ENCODE measurements at places on chromosomes 4 and X. TPM values are rescaled to one million over a fixed set of nuclear protein-coding genes. Genes with fewer than 3 reads are reported as not detected.

SCLT1 gene
- 19.4 TPM for total RNA-seq

- ATAC-seq: no peak
Measured at GRCh38 chr4:112650332-112650731, 13.4 kb downstream of the LARP7 start.

DNA sequence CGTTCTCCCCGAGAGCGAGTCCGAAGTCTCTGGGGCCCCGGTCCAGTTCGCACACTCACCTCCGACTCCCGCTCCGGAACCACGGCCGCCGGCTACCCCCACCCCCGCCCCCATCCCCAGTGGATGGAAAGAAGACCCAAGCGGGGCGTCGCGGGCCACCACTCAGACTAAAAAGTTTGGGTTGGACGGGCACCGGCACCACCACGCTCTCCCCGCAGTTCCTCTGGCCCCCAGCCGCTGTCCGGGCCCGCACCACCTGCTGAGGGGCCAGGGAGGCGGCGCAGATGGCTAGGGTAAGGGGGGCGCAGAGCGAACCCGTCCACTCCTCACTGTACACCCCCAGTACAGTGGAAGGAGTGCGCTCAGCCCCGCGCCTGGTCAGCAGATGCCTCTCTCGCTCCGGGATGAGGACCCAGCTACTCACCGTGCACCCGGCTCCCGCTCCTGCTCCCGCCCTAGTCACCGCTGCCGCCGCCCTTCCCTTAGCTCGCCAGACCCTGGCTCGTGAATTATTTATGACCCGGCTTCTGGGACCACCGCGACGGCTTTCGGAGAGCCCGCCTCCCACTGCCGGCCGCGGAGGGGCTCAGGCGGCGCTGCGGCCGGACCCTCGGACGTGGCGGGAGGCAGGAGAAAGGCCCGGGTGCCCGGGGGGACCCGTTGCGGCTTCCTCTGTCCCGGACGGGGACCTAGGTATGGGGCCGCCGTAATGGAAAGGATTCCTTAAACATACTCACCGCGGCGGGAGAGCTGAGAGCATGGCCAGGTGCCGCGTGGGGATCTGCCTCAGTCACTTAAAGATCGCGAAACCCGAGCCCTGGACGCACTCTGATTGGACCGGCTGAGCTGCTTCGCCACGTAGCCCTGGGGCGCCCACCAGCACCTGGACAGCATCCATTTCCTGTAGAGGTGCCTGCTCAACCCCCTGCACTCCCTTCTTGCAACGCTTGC is at the start of gene PROM1:
Gene PROM1 (minus strand): TSS at position 783 of the 951 bp plus-strand sequence. CDS start 8,117 bp downstream, outside the sequence.
- no peak for ATAC-seq

- no peak for ATAC-seq
Measured at GRCh38 chrX:71955530-71956120, 45.0 kb downstream of the NHSL2 start.

- no peak for ATAC-seq
Measured at GRCh38 chr4:2507855-2508254, 28.6 kb upstream of the FAM193A start.

- ATAC-seq: no peak
Measured at GRCh38 chr4:154511548-154511947, 19.9 kb upstream of the DCHS2 start.

GRCh38 chr4:169611157-169611556 is 1.2 kb downstream of the NEK1 start:
- ATAC-seq: no peak

DNA sequence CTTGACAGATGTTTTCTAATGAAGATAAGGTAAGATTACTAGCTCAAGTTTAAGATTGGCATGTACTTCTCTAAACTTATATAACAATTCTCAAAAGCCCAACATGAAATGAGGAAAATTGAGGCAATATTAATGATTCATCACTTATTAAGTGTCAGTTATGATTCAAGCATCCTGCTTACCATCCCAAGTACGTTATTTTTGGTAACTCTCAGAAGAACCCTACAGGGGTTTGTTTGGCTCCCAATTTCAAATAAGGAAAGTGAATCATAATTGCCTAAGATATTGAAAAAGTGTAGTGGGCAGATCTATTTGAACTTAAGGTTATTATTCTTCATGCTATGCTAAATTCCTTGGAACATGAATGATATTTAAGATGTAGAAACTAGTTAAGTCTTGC is 387.9 kb upstream of the TENM3 start:
- ATAC-seq: no peak

DNA sequence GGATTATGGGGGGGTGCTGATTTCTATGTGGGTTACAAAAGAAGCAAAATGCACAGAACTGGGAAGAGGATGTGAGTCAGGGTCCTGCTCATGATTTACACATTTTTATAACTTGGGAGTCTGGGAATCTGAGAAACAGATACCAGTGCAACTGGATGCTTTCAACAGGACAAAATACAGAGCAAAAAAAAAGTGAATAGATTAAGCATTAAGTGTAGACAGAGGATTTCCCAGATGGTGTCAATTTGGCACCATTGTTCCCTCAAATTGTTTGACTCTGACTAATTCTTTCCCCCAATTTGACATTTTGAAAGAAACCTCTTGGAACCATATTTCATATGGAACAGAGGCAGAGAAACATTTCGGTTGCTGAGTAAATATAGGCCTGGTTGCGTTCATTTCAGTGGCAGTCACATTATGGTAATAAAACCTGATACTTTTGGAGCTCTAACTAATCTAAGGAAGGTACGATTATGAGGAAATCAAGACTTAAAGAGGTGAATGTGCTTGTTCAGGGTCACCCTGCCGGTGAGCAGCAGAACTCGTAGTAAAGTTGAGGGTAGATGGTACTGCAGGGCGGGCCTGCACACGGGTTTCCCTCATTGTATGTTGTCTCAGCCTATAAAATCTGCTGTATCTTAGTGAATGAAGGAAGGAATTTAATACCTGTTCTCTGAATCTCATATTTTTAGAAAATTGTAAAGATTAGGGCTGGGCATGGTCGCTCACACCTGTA is 18.7 kb upstream of the CDKL5 start:
- ATAC-seq: no peak

Data from activated T-helper 17 cell treated with anti-CD3 and anti-CD28 coated beads, Interleukin-2, amount 50 U/mL, for 72 hours (primary cell).